GM10248 (cell line): ENCODE measurements at places on chromosomes 5 and 9.

GRCh38 chr5:99607124-99607523 is 678.3 kb upstream of the CHD1 start:
- no peak for DNase-seq

DNA sequence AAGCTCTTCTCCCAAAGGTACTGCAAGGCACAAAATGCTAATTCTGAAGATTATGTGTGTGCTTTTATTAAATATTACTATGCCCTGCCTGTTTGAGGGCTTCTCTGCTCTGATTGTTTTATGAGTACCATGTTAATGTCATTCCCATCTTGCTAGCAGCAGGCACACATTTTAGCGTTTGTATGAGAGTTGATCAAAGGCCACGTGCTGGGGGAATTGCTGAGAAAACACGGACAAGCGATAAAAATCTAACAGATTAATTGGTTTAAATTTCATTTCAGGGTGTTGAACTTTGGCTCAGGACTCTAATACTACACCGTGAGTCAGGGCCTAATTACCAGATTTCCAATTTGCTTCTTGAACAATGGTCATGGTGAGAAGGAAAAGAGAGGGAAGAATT is 298.4 kb downstream of the EBF1 start:
- no peak for DNase-seq

DNA sequence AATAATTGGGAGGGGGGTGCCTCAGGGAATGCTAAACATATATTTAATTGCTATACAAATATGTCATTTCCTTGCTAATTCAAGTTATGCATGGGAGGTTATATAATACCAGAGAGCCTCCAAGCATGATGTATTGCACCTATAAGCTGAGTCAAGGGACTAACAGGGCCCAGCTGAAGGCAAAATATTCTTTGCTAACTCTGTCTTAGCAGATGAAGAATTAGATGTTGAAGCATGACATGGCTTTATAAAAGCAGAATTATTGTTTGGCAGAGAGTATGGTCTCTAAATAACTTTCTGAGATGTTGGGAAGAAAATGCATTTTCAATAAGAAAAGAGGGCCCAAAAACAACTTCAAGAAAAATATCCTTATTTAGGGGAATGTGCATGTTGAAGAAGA is 60.4 kb downstream of the SGCD start:
- DNase-seq, result no peak

DNA sequence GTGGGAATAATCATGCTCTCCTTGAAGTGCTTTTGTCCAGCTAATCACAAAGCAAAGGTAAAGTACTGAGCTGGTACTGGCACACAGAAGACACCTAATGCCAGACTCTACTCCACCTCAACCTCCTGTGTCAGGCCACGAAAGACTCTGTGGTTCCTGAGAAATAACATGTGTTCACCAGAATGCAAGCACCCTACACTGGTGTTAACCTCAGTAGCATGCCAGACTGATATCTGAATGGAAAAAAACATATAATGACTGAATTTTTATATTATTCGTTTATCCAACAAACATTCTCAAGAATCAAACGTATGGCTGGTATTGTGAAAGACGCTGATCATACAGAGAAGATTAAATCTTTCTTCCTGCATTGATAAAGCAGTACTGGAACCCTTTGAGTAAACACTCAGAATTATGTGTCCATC is 97.1 kb upstream of the IFNE start:
- DNase-seq, result no peak

GRCh38 chr5:149172709-149173505 is 31.6 kb downstream of the ABLIM3 start:
- DNase-seq, result no peak

DNA sequence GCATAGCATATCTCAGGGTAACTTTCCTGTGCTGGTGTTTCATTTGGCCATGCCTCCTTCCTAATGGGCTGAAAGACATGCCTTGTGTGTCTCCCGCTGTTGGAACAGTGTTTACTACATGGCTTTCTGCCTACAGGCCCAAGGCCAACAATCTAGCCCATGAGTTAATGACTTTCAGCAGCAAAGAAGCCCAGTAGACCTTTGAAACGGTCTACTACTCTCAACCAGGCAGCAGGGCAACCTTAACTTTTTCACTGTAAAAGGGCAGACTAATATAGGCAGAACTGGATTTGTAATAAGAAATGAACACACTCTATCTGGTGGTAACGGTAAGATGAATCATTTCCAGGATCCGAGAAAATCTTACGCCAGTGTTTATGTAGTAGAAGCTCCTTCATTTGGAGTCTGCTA is 21.0 kb downstream of the C5orf15 start:
- DNase-seq, result no peak

GRCh38 chr9:37337301-37337890 is 85.1 kb upstream of the GRHPR start:
- DNase-seq, result no peak

GRCh38 chr9:114732823-114733222 is 50.8 kb upstream of the TEX48 start:
- no peak for DNase-seq

- no peak for DNase-seq
Measured at GRCh38 chr9:87250205-87250604, 247.5 kb upstream of the DAPK1 start.

DNA sequence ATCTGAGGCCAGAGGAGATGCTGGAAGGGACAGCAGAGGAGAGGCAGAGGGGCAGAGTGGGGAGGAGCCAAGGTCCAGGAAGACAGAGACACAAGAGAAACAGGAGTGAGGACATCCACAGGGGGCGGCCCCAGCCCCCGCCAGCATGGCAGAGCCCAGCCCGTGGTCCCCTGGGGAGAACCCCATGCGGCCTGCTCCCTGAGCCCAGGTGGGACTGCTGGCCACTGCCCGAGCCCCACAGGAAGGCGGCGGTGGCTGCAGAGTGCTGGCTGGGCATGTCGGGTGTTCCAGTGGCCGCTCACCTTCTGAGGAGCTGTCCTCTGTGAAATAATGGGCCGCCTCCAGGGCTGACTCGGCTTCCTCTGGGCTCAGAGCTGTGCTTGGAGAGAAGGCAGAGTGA is 8.9 kb upstream of the MRNIP start:
- DNase-seq, result no peak

- DNase-seq, result no peak
Measured at GRCh38 chr9:131704141-131704983, 35.5 kb downstream of the RAPGEF1 start.

- peak; percentile 42 for DNase-seq
Measured at GRCh38 chr5:23208959-23209431, 298.4 kb upstream of the PRDM9 start.

DNA sequence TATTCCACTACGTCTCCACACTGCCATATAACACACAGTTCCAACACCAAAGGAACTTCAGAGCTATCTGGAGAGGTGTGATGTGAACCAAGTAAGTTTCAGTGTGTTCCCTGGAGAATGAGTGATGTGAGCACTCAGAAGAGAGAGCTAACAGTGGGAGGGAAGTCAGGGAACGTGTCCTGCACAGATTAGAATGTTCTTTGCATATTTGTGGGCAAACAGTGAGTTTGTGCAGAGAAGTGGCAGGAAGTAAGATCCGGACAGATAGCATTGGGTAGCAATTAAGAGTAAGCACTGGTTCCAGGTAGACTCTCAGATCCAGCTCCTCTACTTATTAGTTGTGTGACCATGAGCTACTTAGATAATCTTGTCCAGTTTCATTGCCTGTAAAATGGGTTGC is 206.4 kb downstream of the PDZD2 start:
- no peak for DNase-seq

- DNase-seq, result peak; percentile 50
Measured at GRCh38 chr9:136372561-136373299, 739 bp downstream of the CARD9 start.

GRCh38 chr5:77892061-77893010 is 116.2 kb upstream of the TBCA start:
- DNase-seq, result no peak

DNA sequence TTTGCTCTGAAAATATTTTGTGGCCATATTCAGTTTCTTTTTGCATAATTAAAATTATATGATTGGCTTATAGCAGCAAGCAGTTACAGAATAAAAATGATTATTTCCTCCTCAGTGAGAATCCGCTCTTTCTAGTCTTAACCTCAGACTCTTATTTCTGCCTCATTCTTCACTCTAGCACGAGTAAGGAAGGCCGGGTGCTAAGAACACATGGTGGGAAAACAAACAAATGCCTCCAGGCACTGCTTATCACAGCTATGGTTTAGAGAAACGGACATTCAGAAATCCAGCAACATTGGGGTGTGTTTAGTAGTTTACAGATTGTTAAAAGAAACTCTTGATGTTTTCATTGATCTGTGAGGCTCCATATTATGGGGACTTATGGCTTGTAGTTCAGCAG is 168.7 kb downstream of the KDM4C start:
- no peak for DNase-seq

DNA sequence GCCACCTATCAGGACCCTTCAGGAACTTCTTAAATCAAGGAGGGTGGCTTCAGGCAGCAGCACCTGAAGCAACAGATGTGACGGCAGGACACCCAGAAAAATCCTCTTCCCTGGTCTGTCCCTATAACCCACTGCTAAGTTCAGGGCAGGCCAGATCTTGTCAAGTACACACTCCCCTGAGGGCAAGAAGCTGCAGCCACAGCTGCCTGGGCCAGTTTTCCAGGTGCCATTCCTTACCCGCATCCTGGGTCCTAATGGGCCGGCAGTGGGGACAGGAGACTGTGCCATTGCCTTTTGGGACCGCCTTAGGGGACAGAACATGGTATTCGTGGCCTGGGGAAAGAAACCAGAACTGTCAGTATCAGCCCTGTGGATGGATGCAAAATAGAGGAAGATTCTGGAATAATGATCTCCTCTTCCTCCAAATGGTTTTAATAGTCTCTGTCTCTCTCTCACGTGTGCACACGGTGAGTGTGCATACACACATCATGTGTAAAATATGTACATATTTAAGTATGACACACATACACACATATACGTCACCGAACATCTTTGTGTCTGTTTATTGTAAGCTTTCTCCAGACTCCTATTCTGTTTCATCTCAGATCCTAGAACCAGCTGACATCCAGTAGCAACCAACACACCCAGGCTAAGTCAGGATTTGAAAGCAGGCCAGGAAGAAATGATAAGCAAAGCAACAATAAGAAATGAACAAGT is 14.0 kb downstream of the ORM2 start:
- no peak for DNase-seq

DNA sequence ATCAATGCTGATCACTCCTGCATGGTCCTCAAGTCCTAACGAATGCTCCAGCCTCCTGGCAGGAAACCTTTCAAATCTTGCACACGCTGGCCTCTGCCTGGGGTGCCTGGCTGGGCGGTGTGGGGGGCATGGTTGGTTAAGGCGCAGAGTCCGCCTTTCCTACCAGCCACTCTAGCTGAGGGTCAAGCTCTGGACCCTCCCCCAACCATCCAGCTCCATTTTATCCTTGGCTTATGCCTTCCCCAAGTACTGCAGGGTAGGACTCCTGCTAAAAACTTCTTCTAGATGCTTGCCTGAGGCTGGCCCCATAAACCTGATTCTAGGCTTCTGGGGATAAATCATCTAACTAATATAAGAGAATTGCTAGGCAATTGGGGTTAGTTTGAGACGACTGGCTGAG is 808 bp upstream of the MVB12B start:
- no peak for DNase-seq

DNA sequence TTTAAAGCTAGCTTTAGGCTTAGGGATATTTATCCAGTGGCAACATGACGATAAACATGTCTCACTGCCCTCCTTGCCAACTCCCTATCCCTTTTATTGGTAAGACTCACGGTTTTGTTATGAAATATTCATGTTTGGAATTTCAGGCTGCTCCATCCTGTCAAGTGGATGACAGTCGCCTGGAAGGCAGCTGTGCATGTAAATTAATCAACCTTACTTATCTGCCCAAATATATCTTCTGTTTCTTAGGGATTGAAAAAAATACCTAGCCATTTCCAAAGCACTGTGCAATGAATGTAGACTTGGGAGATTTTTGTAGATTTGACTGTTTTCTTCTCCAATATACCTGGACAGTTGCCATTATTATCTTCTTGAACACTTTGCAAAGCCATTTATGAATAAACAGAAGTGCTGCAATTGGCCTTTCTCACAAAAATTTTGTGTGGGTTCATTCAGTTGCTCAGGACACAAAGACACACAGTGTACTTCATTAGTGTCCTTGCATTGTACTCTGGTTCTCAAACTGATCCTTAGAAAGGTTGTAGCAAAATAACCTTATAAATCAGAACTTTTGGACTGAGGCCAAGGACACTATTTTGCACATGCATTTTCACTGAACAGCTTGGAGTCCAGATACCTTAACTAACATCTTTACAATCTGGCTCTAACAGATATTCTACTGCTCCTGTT is 889.4 kb upstream of the SEMA6A start:
- DNase-seq, result no peak

DNA sequence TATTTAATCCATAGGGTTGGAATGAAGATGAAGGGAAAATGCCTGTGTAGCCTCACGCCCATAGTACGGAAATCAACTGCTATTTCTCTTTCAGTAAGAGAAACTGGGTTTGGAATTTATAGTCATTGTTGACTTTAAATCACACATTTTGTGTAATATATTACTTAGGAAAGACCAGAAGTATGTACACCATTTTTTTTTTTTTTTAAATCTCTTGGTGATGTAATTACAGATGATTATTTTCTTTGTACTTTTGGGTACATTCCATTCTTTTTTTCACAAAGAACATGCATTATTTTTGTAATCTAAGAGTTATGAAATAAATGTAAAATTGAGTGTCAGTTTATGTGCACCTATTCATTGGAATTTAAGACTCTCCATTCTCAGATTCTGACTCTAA is 45.7 kb downstream of the POC5 start:
- DNase-seq, result no peak

DNA sequence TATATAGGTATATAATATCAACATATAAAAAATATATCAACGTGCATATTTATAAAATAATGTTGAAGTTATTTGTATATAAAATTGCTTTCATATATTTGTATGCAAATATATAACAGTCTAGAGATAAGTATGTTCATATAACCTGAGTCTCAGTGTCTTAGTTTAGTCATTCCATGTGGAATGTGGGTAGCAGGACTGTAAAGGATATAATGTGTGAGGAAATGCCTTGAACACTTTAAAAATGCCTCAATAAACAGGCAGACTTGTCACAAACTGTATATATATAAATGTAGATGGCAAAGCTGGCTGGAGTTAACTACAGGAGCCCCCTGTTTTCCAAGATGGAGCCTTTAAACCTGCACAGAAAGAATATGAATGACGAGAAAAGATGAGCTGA is 48.4 kb downstream of the CCDC125 start:
- DNase-seq, result no peak

DNA sequence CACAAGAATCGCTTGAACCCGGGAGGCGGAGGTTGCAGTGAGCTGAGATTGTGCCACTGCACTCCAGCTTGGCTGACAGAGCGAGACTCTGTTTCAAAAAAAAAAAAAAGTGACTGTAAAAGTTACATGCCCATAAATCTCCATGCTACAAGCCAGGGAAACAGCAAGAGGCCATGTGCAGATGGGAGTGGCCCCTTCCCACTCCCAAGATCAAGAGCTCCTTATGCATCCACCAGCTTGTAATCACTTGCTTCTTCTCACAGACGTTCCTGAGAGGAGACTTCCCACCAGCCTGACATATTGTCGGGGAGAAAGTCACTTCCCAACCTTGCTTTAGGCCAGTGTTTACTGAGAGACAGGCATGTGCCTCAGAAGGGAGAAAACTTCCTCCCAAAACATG is 45.6 kb upstream of the N4BP3 start:
- DNase-seq, result no peak

- no peak for DNase-seq
Measured at GRCh38 chr9:98173181-98173580, 19.3 kb downstream of the CORO2A start.

GRCh38 chr5:143665866-143666265 is 146.1 kb upstream of the HMHB1 start:
- DNase-seq, result no peak
